CD4-positive, alpha-beta T cell treated with Interferon gamma for 1 hour (primary cell): ENCODE measurements at places on chromosomes 3 and 15.

DNA sequence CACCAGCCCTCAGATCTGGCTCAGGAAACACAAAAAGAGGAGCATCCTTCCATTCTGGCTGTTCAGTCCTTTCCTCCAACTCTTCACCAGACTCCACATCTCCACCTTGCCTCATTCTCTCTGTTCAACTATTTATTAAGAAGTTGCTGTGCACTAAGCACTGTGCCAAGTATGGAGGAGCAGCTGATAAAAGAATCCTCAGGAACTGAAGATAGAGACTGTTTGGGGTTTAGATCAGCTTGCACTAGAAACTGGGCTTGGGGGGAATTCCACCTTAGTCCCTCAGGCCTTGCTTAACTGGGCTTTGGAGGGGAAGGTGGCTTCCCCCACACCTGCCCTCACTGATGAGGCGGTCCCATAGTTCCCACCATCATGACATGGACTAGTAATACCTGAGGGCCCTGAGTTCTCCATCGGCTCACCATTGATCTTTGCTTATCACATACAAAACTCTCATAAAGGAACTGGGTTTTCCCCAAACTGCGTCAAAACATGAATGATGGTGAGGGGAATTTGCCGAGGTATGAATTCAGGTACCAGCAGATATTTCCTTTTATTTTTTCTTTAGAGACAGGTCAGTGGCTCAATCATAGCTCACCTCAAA lies 1.7 kb upstream of the CCR8 start:
- DNase-seq, result peak; percentile 3

DNA sequence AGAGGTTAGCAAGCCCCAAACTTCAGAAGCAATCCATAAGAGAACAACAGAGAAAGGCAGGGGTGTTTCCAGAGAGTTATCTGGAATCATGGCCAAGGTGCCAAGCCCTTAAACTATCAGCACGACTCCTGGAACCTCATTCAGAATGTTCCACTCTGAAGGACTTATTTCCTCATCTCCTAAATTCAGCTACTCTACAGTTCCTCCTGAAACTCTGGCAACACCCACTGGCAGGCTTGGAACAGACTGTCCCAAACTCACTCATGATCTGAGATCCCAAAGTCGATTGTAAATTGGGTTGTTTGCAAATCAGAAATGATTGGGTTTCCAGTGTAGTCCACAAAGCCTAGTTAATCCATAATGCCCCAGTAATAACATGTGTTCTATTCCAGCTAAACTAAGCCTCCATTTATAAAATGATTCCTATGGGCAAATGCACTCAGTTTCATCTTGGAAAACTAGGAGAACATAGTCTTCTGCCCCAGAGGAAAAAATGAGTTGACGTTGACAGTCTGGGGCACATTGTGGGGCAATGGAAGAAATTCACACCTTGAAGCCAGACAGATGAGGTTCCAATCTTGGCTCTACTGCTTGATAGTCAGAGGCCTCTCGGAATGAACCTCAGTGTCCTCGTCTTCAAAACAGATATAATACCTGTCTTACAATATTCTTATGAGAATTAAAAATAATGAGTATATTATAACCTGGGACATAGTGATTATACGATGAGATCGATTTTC lies 65.9 kb downstream of the SLCO2A1 start:
- no peak for DNase-seq

DNA sequence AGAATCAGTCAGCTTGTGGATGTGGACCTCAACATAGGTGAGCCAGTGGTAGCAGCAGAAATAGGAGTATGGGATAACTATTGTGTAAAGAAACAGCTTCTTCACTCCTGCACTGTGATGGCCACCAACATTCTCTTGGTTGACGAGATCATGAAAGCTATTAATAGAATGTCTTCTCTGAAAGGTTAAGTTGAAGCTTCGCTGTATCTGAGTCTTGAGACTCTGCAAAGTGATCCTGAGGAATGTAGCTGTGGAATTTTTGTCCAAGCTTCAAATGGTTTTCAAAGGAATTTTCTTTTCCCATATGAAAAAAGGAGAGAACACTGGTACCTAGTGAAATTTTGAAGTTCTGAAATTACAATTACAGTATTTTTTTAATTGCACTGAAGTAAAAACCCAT lies 146.3 kb downstream of the GMNC start:
- no peak for DNase-seq

- DNase-seq, result no peak
Measured at GRCh38 chr15:90232941-90233386, 777 bp downstream of the CIB1 start.

DNA sequence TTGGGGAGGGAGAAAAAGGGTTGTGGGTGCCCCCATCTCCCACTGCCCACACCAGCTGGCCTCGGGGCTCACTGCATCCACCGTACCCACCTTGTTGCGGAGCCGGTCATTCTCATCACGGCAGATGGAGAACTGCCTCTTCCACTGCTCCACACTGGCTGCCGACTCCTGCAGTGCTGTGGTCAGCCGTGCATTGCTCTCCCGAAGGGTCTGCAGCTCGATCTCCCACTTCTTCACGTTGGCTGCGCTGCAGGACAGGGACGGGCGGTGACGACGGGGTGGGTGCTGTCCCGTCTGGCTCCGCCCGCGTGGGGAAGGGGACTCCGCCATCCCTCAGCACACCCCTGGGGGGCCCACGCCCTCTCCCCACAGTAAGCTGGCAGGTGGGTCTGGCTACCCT lies 45.1 kb downstream of the WHAMM start:
- no peak for DNase-seq

GRCh38 chr3:174199696-174200095 lies 659.4 kb upstream of the NAALADL2 start:
- DNase-seq, result no peak

GRCh38 chr3:23880703-23881339 lies 36.0 kb downstream of the NKIRAS1 start:
- no peak for DNase-seq

DNA sequence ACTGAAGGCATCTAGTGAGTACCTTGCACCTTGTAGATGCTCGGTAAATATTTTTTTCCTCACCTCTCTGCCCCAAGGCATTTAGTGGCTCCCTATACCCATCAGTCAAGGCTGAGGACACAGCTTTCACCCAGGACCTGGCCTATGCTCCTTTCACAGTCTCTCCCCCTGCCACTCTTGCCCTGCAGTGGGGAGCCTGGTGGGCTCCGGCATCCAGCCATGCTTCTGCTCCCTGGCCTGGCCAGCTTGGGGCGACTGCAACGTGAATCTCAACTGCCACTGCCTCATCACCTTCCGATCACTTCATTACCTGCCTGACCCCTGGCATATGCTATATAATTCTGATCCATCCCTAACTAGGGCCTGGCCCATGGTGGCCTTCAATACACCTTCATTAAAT lies 735 bp upstream of the CX3CR1 start:
- no peak for DNase-seq

GRCh38 chr3:134212967-134213665 lies 37.5 kb downstream of the RYK start:
- peak; percentile 65 for DNase-seq

DNA sequence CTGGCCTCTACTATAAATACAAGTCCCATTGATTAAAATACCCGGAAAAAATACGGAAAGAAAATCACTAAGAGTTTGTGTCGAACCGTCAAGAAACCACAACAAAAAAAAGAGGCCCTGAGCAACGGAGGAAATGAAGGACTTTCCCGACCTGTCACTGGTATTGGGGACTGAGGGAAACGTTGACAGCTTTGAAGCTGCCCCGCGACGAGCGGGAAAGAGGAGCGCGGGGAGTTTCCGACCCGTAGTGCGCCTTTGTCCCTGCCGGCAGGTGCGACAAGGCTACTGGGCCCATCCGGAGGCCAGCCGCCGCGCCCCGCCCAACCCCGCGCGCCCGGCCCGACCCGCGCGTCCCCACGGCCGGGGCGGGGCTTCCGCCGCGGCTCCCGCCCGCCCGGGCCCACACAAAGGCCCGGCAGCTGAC lies 416 bp downstream of the PBRM1 start:
- DNase-seq, result peak; percentile 83

- no peak for DNase-seq
Measured at GRCh38 chr3:72761410-72761809, 86.8 kb downstream of the SHQ1 start.

DNA sequence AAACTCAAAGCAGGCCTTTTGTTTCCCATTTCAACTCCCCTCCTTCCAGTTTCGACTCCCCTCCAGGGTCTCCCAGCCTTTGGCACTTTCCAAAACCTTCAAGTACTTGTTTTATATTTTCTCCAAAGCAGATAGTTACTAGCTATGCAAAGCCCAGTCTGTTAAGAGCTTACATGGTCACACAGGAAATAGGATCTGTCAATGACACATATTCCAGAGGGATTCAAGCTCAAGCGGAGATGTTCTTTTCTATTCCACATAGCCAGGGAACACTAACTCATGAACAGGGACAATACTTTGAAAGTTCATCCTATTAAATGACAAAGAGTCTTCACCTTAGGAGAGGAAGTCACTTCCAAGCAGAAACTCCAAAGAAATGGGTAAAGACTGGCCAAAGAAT lies 18.6 kb downstream of the SUCLG2 start:
- DNase-seq, result no peak

DNA sequence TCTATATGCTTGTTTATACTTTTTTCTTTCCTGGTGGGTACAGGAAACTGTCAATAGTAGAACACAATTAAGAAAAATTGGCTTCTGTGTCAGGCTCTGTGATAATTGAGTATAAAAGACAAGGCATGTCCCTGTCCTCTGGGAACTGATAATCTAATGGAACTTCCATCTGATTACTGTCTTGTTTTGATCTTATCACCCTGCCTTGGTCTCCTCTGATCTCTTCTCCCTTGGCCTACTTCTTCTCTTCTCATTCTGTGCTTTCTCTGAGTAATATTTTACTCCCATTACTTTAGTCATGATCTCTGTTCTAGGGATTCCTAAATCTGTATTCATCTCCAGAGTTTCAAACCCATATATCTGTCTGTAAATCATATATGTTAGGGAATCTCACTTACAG lies 14.6 kb downstream of the UBE2Q2 start:
- DNase-seq, result no peak

- no peak for DNase-seq
Measured at GRCh38 chr3:186193534-186194450, 84.9 kb upstream of the ETV5 start.

DNA sequence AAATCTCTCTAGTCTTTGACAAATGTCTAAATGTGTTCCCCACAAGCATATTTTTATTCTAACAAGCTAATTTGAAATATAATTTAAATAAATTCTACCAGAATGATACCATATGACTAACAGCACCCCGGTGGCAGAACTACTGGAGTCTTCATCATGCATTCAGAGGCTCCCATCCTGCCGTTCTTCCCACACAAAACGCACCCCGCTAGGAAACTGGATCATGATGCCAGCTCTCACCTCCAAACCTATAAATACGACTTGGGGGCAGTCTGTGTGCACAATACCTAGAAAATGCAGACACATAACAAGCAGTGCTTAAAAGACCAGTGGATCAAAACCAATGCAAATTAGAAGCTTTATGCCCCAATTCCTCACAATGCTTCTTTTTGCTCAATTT lies 8.5 kb downstream of the HOMER2 start:
- no peak for DNase-seq

- DNase-seq, result no peak
Measured at GRCh38 chr3:48232232-48232631, 8.7 kb upstream of the ZNF589 start.

GRCh38 chr3:117630885-117631284 lies 921.3 kb downstream of the TUSC7 start:
- no peak for DNase-seq

DNA sequence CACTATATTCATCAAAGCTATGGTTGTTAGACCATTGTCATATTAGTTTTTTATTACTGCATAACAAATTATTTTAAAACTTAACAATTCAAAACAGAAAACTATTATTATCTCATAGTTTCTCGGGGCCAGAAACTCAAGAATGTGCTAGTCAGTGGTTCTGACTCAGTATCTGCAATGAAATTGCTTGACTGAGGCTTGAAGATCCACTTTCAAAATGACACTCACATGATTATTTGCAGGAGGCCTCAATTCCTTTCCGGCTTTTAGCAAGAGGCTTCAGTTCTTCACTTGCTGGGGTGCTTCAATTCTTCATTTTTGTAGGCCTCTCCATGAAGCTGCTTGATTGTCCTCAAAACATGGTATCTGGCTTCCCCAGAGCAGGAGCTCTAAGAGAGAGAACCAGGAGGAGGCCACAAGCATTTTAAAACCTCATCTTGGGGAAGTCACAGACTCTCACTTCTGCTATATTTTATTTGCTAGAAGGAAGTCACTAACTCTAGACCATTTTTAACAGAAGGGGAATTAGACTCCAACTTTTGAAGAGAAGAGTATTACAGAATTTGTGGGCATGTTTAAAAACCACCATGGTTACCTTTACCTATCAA lies 383.7 kb downstream of the MFSD1 start:
- no peak for DNase-seq

GRCh38 chr3:58563386-58564035 lies 13.7 kb downstream of the FAM107A start:
- DNase-seq, result no peak

- DNase-seq, result no peak
Measured at GRCh38 chr3:175149675-175150074, 290.5 kb downstream of the NAALADL2 start.

DNA sequence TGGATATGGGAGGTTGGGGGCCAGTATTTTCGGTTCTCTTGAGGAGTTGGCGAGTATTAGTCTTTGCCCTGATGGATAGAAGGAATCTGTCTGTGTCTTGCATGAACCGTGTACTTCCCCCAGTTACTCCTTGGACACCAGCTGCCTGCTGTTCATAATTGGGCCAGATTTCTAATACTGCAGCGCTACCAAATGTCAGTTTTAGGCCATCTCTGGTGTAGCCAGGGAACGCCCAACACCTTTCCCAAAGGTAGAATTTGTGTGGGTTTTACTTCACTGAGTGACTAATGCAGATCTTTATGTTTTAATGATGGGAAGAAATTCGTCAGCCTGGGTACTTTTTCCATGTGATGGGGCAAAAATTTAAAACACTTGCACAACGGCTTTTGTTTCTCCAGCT lies 18.4 kb downstream of the FLNB start:
- DNase-seq, result no peak

- DNase-seq, result no peak
Measured at GRCh38 chr15:65723876-65724275, 68.2 kb downstream of the DENND4A start.

DNA sequence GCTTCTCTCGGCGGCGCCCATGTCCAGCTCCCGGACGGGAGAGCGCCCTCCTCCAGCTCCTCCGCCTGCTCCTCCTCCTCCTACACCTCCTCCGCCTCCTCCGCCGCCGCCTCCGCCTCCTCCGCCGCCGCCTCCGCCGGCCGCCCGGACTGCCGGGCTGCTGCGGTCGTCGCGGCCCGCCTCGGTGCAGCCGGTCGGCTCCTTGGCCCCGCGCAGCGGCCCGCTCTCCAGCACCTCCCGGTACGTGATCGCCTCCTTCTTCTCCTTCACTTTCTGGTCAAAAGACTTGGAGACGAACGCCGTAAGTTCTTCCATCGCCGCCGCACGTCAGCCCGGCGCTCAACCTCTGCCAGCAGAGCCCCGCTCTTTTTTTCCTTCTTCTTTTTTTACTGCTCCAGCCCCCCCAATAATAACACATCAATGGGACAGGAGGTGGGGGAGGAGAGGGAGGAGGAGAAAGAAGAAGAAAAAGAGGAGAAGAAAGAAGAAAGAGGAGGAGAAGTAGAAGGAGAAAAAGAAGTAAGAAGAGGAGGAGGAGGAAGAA lies 438 bp downstream of the SHOX2 start:
- DNase-seq, result no peak
